ENCODE measurements at places on chromosomes 13 and 19. TPM values are rescaled to one million over a fixed set of nuclear protein-coding genes. Genes with fewer than 3 reads are reported as not detected.
A peak's percentile ranks its signal among the peaks of the same experiment; 100 is the strongest.

DNA sequence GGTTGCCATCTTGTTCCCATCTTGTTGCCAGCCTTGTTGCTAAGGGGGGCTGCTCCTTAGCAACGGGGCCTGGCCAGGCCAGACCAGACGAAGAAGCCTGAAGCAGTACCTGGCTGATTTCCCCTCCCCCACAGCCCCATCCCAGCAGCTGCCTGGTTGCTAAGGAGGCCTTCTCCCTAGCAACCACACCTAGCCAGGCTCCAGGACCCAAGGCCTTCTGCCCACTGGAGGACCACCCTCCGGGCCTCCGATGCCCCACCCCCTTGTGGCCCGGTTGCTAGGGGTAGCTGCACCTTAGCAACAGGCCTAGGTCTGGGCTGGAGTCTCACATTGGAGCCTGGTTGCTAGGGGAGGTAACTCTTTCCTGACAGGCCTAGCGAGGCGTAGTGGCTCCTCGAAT, 3.9 kb downstream of the PRRG2 start:
- DNase-seq: no peak

The RGCC gene
- 112 TPM for total RNA-seq

GRCh38 chr19:54535601-54536000, 33.0 kb downstream of the LAIR2 start:
- DNase-seq: no peak

DNA sequence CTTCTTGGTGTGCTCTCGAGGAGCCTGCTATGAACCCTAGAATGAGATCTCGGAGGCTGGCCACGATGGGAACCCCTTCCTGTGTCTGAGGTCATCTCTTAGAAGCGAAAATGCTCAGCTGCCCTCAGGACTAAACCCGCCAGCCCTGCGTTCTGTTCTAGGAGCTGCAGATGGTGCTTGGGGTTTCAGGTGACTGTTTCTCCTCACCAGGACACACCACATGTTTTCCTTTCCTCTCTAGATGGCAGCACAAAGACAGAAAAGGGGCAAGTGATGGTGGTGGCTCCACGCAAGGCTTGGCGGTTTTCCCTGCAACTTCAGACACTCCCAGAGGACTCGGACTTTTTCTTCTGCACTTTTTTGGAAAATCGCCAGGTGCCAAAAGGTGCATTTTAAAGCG, 60.1 kb downstream of the RNASEH2B start:
- DNase-seq: no peak

The MYPOP gene
- total RNA-seq: 2.0 TPM

The RDH8 gene
- not detected for total RNA-seq

DNA sequence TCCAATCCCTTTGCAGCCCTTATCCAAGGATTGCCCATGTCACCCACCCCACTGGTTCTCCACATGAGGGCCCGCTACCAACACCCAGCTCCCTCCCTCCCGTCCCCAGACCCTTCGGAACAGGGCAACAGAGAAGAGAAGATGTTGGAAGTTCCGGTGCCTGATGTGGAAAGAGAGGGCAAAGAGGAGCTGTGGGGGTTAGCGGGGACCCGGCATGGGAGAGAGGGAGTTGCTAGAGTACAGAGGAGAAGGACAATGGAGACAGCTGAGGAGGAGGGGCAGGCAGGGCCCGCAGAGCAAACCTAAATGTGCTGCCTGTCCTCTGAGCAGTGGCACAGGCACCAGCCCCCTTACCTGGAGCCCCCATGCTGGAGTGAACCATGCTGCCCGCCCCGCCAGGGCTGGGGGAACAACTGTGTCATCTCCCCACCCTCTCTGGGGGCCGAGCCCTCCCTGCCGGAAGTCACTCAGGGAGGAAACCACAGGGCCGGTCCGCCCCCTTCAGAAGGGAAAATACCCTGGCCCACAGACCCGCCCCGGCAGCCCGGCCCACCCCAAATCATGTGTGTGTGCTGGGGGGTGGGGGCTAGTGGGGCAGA, at the start of gene POU2F2:
Gene POU2F2 (minus strand): TSS at position 417 of the 599 bp plus-strand sequence. CDS start 35 bp downstream, at position 382.
- DNase-seq: no peak

- peak; percentile 81 for DNase-seq
Observed at GRCh38 chr19:33298146-33298911, 4.0 kb downstream of the CEBPA start.

The ZIM2 gene
- total RNA-seq: 0.48 TPM

Measured in breast epithelium (tissue), 4 donors.